Pulmonary artery endothelial cell (primary cell): ENCODE measurements at places on chromosomes 5 and 9. TPM values are rescaled to one million over a fixed set of nuclear protein-coding genes. Genes with fewer than 3 reads are reported as not detected.

CMYA5 gene
- under 0.01 and 0.07 TPM in 2 replicates for total RNA-seq

FBN2 gene
- total RNA-seq: 16.8 and 73.7 TPM in 2 replicates

PCDHAC1 gene
- total RNA-seq: 0.07 TPM in 2 replicates

JAKMIP2 gene
- under 0.01 TPM in 1 of 2 replicates, not detected in the other for total RNA-seq

SPINK1 gene
- not detected in 2 replicates for total RNA-seq

TLE4 gene
- 9.6 and 10.4 TPM in 2 replicates for total RNA-seq

ADAMTS12 gene
- 0.39 TPM in 1 of 2 replicates, not detected in the other for total RNA-seq

TIMD4 gene
- not detected in 2 replicates for total RNA-seq

ADGRV1 gene
- 0.04 and 0.20 TPM in 2 replicates for total RNA-seq

MYMK gene
- total RNA-seq: not detected in 2 replicates

CKMT2 gene
- total RNA-seq: 0.07 TPM in 1 of 2 replicates, not detected in the other

IFNB1 gene
- total RNA-seq: not detected in 2 replicates

ADGRD2 gene
- total RNA-seq: not detected in 2 replicates

P4HA2 gene
- total RNA-seq: 68.0 and 88.6 TPM in 2 replicates

WDR31 gene
- total RNA-seq: 1.0 and 1.4 TPM in 2 replicates

INSL4 gene
- not detected in 2 replicates for total RNA-seq

SHOC1 gene
- total RNA-seq: not detected in 2 replicates

MCTP1 gene
- total RNA-seq: 63.6 and 192 TPM in 2 replicates

ZNF169 gene
- 3.7 and 3.8 TPM in 2 replicates for total RNA-seq

RNF44 gene
- total RNA-seq: 3.2 and 3.5 TPM in 2 replicates

BSPRY gene
- total RNA-seq: under 0.01 TPM in 1 of 2 replicates, not detected in the other

MED10 gene
- 9.2 and 12.9 TPM in 2 replicates for total RNA-seq

HDHD3 gene
- total RNA-seq: 5.7 and 6.1 TPM in 2 replicates

HMGCR gene
- total RNA-seq: 86.8 and 119 TPM in 2 replicates

NMUR2 gene
- total RNA-seq: not detected in 2 replicates

TAL2 gene
- not detected in 2 replicates for total RNA-seq

LMX1B gene
- not detected in 2 replicates for total RNA-seq

GDNF gene
- not detected in 2 replicates for total RNA-seq

WWC1 gene
- total RNA-seq: 0.04 and 0.33 TPM in 2 replicates

PGM5 gene
- 0.07 and 0.26 TPM in 2 replicates for total RNA-seq

SPATA31A3 gene
- not detected in 2 replicates for total RNA-seq

SPINK4 gene
- not detected in 2 replicates for total RNA-seq

PCDHGA8 gene
- 0.46 and 0.95 TPM in 2 replicates for total RNA-seq

NR2F1-AS1 gene
- 15.0 and 17.1 TPM in 2 replicates for total RNA-seq

ACOT12 gene
- 0.13 TPM in 1 of 2 replicates, not detected in the other for total RNA-seq
